Adrenal gland (tissue), 19 donors: ENCODE measurements at places on chromosomes 1 and 21. TPM values are rescaled to one million over a fixed set of nuclear protein-coding genes. Genes with fewer than 3 reads are reported as not detected.

The KCNJ6 gene
- 0.04 TPM for total RNA-seq

The DYNLT4 gene
- 4.1 TPM for total RNA-seq

The PLD5 gene
- 2.7 TPM for total RNA-seq

The OR2T11 gene
- not detected for total RNA-seq

The USH2A gene
- total RNA-seq: not detected

The FCGR2B gene
- 19.6 TPM for total RNA-seq

The RNF186 gene
- total RNA-seq: not detected

The A3GALT2 gene
- not detected for total RNA-seq

The PPIAL4G gene
- not detected for total RNA-seq

The VASH2 gene
- 0.25 TPM for total RNA-seq

The TAS1R3 gene
- 0.25 TPM for total RNA-seq

The TDRD5 gene
- total RNA-seq: 0.41 TPM

The SELL gene
- total RNA-seq: 0.96 TPM

The UBR4 gene
- 122 TPM for total RNA-seq

The APOBEC4 gene
- not detected for total RNA-seq

The ETNK2 gene
- 3.8 TPM for total RNA-seq

The TRAF3IP3 gene
- 2.7 TPM for total RNA-seq

The UTP25 gene
- 11.0 TPM for total RNA-seq

The MYBPHL gene
- 0.68 TPM for total RNA-seq

The RAB42 gene
- 5.3 TPM for total RNA-seq

The TSTD1 gene
- total RNA-seq: 280 TPM
